Renal cortical epithelial cell (primary cell): ENCODE measurements at places on chromosomes 2 and 18. TPM values are rescaled to one million over a fixed set of nuclear protein-coding genes. Genes with fewer than 3 reads are reported as not detected.

- DNase-seq, result no peak
Measured at GRCh38 chr2:127535918-127536317, 435 bp downstream of the MYO7B start.

DNA sequence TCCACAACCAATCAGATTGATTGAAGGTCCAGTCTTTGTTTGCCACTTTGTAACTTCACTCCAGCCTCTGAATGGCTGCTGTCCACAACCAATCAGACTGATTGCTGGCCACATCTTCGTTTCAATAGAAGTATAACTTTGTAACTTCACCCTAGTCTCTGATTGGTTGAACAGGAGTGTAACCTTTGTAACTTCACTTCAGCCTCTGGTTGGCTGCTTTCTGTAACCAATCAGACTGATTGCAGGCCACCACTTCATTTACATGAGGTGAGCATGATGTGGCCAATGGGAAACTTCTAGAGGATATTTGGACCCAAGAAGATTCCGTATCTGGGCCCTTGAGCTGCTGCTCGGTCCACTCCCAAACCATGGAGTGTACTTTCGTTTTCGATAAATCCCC lies 16.9 kb upstream of the ALPP start:
- no peak for DNase-seq

GRCh38 chr2:200173691-200174090 lies 132.8 kb upstream of the SPATS2L start:
- no peak for DNase-seq

Gene TMEM37
- 0.69 and 11.4 TPM in 2 replicates for total RNA-seq

- DNase-seq, result no peak
Measured at GRCh38 chr2:127486247-127487058, 39.8 kb downstream of the IWS1 start.
